ENCODE measurements at places on chromosomes 12 and 14.
A peak's percentile ranks its signal among the peaks of the same experiment; 100 is the strongest.

- no peak for DNase-seq
Measured at GRCh38 chr14:102588821-102589220, 3.6 kb upstream of the RCOR1 start.

DNA sequence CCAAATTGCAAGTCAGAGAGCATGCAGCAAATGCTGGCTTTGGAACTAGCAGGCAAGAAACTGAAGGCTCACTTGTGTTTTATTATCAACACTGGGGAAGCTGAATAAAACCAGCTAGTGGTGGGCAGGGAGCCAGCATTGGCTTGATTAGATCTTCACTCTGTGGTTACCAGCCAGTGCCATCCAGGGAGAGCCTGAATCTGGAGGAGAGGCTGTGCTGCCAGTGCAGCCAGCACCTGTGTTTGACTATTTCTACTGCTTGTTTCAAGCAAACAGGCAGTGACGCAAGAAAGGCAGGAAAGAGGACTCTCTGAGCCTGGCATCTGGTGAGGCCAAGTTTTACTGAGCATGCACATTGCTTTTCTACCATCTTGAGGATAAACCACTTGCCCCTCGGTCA lies 247.0 kb downstream of the PHLDA1 start:
- peak; percentile 27 for DNase-seq

DNA sequence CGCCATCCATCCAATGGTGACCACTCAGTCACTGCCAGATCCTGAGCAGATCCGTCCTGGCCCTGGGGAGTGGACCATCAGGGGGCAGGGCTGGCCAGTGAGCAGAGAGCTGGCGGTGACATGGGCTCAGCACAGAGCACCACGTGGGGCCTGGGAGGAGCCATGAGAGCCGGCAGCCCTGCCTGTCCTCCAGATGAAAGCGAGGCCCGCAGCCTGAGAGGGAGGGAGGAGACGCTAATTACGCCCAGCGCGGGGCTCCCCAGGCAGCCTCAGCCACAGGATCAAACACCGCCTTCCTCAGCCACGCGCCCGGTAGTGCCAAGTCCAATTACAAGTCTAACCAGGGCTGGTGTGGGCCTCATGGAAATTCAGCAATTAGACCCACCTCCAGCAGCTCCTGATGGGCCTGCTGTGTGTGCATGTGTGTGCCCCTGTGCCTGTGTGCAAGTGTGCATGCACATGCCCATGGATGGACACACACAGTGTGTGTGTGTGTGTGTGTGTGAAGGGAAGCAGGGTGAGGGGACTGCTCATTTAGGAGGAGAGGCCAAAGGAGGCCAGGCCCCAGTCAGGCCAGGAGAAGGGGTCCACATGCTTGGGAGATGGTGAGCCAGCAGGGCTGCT lies 68.0 kb downstream of the KIF26A start:
- DNase-seq = peak; percentile 88

- peak; percentile 44 for DNase-seq
Measured at GRCh38 chr14:39673270-39673711, 241.1 kb upstream of the FBXO33 start.

DNA sequence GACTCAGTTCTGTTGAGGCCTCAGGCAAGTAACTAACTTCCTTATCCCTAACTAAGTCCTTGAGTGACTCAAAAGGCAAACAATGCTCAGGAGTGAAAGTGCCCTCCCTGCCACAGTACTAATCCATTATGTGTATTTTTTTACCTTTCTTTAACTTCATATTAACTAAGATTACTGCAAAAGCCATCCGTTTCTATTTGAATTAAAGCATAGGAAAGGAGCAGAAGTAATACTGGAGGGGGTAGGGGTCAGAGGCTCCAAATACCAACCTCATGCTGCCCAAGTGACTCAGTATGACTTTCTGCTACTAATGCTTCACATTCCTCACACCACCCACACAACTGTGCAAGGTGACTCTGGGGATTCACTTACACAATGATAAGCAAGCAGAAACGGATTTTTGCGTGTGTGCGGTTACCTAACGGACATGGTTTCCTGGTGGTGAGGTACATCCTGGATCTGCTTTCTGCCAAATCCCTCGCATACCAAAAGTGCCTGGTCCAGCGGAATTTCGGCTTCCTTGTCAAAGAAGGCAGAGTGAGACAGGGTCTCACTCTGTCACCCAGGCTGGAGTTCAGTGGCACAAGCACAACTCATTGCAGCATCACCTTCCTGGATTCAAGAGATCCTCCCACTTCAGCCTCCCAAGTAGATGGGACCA lies 25.1 kb downstream of the MOK start:
- DNase-seq = no peak

DNA sequence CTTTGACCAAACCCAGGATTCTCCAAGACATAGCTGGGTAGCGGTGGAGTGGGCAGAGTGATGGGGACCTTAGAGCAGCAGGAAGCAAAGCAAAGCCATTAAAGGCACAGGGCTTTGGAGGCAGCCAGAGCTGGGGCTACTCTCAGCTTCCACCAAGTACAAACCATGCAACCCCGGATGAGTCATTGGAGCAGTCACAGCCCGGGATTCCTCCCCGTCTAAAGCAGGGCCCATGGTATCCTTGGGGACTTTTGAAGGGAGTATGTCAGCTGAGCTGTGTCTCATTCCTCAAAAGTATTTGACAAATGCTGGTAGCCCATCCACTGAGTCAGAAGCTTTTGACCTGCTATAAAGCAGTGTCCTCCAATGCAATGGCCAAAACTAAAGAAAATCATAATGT lies 9.7 kb upstream of the IFI27 start:
- DNase-seq = no peak

DNA sequence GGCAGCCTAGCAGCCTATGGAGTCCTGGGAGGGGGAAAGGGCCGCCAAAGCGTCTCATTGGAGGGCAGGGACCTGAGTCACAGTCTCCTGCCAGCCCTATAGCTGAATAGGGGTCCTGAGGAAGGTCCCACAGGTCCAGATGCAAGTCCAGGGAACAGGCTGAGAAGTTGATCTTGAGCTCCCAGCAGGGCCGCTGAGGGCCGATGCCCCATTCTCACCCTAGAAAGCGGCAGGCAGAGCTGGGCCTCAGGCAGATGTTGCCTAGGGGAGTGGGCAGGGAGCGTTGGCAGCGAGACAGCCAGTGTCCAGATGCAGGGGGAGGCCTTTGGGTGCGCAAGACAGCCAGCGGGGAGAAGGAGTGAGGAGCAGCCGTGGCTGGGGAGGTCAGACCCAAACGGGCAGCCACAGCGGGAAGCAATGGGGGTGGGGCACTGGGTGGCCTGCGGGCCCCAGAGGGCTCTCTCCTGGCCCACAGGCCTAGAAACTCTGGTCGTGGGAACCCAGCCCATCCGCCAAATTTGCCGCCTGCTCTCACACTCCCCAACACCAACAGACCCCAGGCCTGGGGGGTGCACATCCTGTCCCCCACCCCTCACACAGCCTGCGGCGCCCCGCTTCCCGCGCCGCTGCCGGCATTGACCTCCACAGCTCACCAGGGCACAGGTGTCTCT lies 1.1 kb downstream of the HDAC7 start:
- DNase-seq = no peak

DNA sequence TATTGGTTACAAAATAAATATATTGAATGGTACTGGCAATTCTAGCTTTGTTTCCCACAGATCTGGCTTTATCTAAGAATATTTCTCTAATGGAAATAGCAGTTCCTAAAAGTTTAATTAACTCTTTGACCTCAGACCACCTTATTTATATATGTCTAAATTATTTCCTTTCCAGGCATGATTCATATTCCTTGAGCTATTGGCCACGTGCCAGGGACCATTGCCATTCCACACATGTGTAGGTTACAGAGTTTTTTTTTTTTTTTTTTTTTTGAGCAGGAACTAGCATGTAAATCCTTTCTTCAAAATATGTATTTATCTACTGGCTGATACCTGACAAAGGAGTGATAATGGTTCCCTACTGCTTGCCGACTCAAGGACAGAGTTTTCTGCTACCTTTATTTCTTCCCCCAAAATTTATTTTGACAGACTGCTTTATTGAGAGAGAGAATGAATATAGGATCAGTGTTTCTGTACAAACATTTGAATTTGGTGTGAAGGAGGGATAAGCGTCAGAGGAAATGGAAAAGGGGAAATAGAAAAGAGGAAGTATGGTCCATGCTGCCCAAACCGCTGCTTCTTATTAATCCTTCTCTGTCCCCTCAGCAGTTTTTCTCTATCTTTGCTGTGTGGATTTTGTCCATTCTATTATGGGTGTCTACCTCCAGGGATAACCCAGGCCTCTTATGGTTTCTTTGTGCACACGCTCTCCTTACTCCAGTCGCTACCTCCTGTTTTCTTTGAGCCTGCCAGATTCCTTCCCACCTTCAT lies 36.4 kb downstream of the PDE3A start:
- DNase-seq = no peak

DNA sequence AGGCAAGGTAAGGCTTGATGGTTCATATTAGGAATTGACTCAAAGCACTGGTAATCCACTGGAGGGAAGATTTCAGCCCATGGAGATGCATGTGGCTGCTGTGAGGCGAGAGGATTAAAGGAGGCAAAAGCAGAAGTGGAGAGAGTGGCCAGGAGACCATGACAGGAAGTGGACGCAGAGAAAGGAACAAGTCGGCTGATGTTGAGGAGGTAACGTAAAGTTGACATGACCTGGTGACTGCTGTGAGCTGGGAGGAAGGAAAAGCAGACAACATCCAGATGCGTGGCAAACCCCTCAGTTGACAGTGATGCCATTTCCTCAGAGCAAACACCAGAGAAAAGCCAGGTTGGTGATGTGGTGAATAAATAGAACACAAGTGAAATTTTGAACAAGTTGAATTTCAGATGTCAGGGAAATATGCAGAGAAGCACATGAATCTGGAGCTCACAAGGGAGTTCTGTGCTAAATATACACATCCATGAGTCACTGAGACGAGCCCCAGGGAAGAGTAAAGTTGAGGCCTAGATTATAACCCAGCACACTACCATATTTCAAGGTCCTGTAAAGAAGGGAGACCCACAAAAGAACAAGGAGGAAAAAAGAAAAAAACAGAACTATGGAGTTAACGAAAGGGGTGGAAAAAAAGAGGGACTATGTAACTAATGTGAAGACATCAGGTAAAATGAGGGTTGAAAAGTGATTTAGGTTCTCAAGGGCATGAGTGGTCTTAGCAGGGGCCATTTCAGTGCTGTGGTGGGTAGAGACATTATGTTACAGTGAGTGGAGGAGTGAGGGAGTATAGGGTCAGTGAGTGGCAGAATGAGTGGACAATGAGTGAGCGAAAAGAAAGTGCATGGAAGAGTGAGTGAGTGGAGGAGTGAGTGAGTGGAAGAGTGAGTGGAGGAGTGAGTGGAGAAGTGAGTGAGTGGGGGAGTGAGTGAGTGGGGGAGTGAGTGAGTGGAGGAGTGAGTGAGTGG lies 61.6 kb upstream of the GZMB start:
- no peak for DNase-seq

- DNase-seq = no peak
Measured at GRCh38 chr12:95882080-95882479, 23.3 kb downstream of the SNRPF start.

Data from NCI-H1417 (cell line).